ENCODE measurements at places on chromosomes 1 and 21.

GRCh38 chr1:119895102-119895501 lies 1.2 kb downstream of the ADAM30 start:
- DNase-seq, result no peak

GRCh38 chr1:162353078-162353477 lies 23.6 kb downstream of the SPATA46 start:
- DNase-seq, result no peak

GRCh38 chr1:147664206-147664605 lies 6.1 kb downstream of the ACP6 start:
- DNase-seq, result no peak

GRCh38 chr1:63277195-63278192 lies 44.9 kb upstream of the FOXD3 start:
- DNase-seq, result no peak

- DNase-seq, result no peak
These were observed 8.7 kb downstream of the KPNA6 start for GRCh38 chr1:32116531-32116930.

GRCh38 chr1:180632326-180633056 lies 669 bp downstream of the XPR1 start:
- DNase-seq, result no peak

DNA sequence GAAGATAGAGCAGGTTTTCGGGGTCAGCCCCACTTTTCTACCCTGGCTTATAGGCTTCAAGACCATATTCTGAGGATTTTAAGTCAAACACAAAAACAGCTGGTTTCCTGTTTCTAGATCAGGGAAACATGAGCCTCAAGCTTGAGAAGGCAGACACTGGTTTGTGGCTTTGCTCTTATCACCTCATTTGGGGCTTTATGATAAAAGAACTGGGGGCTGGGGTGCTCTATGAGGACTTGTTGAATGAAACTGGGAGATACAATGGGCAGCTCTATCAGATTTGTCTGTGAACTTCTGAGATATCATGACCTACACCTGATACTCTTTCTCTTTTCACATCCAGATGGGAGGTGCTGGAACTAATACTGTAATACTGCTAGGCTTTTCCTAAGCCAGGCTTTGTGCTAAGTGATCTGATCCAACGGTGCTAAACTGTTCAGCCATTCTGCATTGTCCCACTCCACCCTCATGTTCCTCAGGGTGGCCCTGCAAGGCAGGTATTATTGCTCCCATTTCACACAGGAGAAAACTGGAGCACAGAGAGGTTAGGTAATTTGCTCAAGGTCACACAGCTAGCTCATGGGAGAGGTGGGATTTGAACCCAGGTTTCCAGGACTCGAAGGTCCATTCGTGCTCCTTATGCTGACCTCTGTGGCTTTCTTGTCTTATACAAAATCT lies 6.6 kb downstream of the AJAP1 start:
- no peak for DNase-seq

DNA sequence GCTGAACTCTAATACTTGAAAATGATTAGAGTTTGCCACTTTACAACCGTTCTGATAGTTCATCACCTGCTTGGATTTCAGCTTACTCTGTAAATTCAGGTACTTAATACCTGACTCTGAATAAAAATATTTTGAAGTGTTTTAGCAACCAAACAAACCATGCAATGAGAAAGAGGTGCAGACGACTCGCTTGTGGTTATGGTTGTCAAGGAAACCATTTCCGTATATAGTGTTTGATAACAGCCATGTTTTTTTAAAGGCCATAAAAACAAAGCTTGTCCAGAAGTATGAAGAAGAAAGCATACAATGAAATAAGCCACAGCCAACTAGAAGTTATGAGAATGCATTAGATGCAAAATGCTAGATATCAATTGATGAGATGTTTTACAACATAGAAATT lies 167.2 kb upstream of the HMCN1 start:
- no peak for DNase-seq

- no peak for DNase-seq
These were observed 1.2 kb downstream of the SYTL1 start for GRCh38 chr1:27342778-27343638.

- DNase-seq, result no peak
These were observed 73.8 kb upstream of the MORC3 start for GRCh38 chr21:36246080-36246631.

GRCh38 chr1:41842326-41842725 lies 76.4 kb downstream of the HIVEP3 start:
- no peak for DNase-seq

DNA sequence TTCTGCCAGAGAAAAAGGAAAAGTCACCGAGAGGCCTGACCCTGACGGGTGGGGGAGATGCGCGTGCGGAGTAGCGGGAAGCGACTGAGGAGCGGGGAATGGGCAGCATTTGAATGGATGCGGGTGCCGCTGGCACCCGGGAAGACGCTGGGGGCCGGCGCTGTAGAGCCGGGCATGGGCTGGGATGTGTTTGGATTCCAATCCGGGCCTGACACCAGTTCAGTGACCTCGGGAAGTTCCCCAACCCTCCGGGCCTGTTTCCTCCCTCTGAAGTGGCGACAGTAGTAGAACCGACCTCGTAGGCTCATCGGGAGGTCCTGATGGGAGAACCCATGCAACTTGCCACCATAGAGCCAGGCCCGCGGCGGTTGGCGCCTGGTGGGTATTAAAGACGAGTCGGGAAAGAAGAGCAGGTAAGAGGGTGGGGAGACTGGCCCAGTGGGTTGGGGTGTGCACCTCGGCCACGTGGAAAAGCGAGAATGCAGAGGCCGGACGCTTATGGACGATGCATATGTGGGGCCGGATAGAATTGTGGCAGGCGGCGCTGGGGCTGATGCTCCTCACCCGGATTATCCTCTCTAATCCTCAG lies 642 bp upstream of the SLC16A1 start:
- no peak for DNase-seq

DNA sequence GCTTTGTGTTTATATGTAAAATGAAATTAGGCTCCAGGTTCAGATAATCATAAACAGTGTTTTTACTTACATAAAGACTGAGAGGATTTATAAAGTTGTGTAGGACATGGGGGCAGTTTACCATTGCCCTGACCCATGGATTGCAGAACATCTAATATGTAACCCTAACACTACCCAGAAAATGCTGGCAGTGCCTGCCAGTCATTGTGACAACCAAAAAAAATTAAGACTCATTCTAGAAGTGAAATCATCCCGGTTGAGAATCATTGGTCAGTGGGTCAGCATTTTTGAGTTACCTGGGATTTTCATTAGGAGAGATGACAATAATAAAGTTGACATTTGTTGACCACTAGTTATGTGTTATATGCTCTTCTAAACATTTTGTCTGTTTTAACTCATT lies 31.2 kb upstream of the THEM4 start:
- no peak for DNase-seq

DNA sequence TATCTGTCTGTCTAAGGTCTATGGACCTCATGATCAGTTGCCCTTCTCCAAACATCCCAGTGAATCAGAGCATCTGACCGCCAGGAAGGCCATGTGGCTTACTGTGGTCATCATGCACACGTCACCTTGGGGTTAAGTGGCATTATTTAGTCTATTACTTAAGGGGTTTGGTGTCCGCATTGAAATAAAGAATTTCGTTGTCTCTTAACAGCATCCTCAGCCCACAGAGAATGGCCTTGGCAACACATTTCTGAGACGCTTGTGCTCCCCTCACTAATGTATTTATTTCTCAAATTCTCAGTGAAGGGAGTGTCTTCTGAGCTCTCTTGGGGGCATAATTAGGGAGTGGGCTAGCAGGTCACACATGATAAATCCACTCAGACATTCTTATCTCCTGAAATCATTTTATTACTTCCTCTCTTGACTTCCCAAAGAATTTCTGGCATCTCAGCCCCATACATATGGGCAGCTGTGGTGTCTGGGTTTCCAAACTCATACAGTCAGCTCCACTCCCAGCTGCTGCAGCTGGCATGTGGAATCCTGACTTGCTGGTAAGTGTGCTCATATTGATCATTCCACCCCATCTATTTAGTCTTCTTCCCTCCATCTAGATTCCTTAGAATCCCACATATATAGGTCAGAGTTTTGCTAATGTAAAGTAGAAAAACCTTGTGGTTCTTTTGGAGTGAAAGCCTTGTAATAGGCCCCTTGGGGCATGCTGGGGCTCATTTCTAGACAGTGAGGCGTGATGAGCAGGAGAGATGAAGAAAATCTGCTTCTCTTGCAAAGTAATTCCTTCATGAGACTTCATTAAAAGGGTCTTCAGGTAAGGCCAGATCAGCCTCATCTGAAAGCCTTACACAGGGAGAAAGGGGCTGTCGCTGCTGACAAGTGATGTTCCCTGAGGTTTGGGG lies 110.5 kb downstream of the HHAT start:
- no peak for DNase-seq

- DNase-seq, result no peak
These were observed 2.7 kb downstream of the ERRFI1 start for GRCh38 chr1:8023287-8023994.

DNA sequence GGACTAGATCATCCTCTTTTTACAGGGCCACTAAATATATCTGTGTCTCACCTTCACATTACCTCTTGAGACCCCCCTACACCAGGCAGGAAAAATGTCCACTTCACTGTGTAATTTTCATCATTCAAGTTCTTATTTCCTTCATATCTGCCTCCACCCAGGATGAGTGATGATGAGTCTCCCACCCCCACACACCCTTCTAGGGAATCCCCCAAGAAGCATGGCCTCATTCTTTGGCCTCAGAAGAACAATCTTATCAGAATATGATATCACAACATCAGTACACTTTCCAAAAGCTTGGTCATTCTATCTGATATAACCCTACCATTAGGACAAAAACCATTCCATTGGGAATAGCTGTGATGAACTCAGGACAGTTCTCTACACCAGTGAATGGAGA lies 170.3 kb upstream of the DUSP10 start:
- DNase-seq, result no peak

- no peak for DNase-seq
These were observed 19.9 kb downstream of the DSTYK start for GRCh38 chr1:205191622-205192021.

GRCh38 chr1:248622570-248623001 lies 12.3 kb downstream of the OR2T11 start:
- DNase-seq, result no peak
